ENCODE measurements at places on chromosomes 7 and 10.

DNA sequence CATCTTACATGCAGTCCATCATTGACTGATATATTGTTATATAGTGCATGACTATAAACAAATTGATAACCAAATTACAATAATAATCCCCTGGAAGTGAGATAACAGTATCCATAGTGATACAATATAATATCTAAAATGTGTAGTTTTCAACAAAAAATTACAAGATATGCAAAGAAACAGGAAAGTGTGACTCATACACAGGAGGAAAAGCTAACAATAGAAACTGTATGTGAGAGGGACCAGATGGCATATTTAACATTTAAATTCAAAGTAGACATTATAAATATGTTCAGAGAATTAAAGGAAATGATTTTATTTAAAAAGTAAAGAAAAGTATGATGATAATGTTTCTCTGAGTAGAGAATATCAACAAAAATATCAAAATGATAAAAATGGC is 8.0 kb downstream of the OR9A2 start:
- no peak for DNase-seq

DNA sequence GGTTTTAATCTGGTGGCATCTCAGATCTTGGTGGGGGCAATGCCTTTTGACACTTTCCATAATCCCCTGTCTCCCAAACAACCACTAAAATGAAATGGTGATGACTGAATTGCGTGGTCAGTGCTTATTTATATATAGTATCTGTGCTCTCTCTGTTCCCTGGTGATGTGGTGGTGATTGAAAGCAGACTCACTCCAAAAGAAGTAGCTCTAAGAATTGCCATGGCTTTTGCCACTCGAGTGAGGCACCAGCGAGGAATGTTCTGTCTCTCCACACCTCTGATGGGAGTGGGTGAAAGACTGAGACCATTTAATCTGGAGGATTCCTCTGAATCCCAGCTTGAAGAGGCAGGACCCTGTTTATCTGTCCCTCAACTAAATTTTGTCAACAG is 2.8 kb downstream of the DUSP5 start:
- no peak for DNase-seq

DNA sequence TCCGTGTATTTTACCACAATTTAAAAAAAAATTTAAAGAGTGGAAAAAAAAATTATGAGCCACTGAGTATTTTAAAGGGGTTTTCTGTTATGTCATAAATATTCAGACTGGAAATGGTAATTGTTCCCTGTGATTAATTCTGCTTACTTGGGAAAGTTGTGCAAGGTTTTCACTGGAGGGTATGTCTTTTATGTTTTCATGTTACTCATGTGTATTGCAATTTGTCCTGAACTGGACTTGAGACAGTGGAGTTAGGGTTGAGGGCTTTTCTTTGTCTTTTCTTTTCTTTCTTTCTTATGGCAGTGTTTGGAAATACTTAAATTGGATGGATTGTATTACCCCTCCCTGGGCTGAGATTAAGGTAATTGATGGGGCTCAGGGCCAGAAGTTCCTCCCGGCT is 257.7 kb downstream of the BAMBI start:
- DNase-seq = no peak

DNA sequence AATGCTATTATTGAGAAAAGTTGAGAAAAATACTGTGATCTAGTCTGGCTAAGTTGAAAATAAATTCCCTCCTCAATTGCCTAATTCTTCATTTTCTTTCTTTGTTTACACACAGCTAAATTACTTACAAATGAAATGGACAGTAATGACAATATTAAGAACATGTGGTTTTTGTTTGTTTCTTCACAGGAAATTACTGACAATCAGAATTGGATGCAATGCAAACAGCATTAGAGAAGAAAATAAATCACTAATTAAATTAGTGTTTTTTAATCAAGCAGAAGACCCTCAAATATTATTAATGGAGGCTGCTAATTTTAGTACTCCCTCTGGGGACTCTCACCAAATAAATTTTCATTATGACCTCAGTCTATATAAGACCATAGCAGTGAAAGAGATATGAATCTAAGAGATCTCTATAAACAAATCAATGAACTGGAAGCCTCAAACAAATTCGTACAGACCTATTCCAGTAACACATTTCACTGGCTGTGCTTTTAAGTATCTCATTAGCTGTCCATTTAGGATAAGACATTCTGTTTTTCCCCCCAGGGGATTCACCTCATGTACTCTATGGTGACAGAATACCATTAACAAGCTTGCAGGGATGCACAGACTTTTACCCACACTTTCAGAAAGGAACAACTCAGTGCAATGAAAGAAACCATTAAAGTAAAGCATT is 202.0 kb upstream of the DGKB start:
- no peak for DNase-seq

DNA sequence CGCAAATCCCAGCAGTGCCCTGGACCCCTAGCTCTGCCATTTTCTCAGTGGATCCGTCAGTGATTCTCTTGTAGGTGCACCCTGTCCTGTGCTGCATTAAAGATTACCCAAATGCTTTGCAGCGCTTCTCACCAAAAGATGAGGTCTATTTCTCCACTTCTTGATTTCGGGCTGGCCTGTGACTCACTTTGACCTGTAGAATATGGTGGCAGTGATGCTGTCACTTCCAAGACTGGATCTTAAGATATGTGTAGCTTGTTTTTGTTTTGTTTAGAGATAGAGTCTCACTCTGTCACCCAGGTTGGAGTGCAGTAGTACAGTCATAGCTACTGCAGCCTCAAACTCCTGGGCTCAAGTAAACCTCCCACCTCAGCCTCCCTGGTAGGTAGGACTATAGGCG is 37.0 kb upstream of the ZMIZ1 start:
- DNase-seq = no peak

- DNase-seq = peak; percentile 21
Measured at GRCh38 chr7:25069900-25070443, 55.1 kb downstream of the CYCS start.

- DNase-seq = no peak
Measured at GRCh38 chr10:14391342-14391741, 60.6 kb upstream of the FRMD4A start.

DNA sequence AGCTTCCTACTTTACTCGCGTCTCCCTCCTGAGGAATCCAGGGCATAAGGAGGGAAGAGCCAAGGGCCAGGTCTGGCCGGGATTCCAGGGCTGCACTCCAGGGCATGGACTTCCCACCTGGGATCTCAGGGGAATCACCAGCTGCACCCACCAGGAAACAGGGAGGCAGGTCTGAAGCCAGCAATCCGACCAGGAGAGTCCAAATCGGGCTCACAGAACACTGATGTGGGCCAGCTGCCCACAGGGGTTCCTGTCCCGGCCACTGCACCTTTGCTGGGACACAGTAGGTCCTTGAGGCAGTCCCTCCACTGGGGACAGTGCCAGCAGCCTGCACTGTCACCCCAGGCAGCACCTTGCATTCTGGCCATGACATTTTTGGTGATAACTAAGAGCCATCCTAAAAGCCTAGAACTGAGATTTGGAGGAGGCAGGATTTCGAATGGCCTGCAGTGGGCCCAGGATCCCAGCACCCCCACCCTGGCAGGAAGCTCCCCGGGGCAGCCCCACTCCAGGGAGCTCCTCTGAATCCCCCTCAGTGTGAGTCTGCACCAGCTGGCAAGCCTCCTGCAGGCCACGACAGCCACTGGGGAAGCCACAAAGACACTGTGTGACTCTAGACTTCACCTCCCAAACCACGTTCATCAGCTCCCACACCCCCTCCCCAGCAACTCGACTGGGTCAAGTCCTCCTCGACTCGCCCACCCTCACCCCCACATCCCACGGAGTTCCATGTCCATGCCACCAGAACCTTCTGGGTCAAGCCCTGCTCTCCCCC is 71.5 kb upstream of the PPP2R2D start:
- no peak for DNase-seq

DNA sequence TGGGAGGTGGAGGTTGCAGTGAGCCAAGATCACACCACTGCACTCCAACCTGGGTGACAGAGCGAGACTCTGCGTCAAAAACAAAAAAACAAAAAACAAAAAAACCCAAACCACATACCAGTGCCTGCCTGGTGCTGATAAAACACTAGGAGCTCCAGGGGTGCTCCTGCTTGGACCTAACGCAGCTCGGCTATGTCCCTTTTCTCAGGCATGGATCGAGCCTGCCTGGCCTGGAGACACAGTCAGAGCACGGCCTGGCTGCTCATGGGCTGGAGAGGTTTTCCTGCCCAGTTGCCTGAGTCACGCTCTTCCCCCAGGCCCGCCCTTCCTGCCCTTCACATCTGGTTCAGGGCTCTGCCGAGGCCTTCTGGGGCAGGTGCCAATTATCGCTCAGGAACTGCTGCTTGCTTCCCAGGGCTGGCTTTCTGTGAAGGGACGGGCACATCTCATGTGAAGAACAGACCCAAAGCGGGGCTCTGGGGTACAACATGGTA is 12.6 kb upstream of the NPFFR1 start:
- DNase-seq = no peak

GRCh38 chr7:141304291-141304690 is 230.4 kb downstream of the TMEM178B start:
- no peak for DNase-seq

DNA sequence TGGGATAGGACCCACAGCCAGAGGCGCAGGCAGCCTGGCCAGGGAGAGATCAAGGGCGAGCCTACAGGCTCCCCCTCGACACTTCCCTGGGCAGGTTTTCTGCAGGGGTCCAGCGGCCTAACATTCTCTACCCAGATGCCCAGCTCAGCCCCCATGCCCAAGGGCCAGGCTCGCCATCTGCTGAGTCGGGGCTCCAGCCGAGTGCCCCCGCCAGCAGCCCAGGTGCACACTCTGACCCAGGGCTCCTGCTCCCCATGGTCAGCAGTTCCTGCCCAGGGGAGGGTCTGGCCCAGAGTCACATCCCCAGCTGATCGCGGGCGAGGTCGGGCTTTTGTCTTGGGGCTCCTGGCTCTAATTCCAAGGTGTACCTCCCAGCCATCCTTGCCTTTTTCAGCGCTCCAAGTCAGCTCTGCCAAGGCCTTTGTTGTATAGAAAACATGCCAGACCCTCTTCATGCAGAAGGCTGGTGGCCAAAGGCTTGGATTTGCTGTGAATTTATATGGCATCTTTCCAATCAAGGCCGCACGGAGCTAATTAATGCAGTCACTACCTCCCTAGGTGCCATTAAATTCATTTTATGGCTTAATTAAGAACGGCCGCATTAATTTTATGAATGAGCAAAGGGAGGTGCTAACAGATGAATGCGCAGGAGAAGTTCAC is 120.6 kb downstream of the LRRC18 start:
- DNase-seq = no peak

DNA sequence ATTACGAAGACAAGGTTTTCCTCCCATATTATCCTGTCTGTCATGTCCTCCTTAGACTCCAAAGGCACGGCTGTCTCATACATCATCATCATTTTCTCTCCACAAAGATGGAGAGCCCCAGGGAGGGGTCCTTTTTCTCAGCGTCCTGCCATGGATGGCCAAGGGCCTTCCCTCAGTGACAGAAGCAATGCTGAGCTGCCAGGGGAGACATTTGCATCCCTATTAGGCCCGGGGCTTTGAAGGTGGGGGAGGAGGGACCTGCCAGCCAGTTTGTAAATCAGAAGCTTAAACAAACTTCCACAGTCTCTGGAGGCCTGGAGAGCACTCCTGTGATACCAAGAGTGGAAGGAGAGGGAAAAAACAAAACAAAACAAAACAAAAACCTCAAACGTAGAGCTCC is 112.4 kb upstream of the ADO start:
- no peak for DNase-seq

DNA sequence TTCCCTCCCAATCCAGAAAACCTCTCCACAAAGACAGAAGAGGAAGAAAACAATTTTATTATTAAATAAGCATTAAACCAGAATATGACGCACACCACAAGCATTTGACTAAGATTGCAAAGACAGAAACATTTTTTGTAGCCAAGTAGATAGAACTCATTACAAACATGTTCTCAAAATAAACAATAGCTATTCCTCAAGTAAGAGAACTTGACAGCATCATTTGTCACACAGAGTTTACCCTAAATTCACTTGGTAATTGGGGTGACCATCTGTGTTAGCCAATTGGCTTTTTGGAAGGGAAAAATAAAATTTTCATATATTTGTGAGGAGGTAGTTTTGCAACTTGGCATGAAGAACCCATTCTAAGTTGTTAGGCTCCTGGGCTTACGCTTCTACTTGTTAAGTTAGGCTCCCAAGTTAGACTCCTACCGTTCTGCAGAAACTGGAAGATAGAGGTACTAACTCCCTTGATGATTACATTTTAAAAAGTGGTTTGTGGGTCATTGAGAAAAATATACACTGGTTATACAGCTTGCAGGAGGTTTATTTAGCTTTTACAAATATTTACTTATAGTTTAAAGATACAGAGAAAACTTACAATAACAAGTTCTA is 618.6 kb upstream of the CNTNAP2 start:
- no peak for DNase-seq

GRCh38 chr10:59870152-59870551 is 36.2 kb downstream of the CCDC6 start:
- no peak for DNase-seq

DNA sequence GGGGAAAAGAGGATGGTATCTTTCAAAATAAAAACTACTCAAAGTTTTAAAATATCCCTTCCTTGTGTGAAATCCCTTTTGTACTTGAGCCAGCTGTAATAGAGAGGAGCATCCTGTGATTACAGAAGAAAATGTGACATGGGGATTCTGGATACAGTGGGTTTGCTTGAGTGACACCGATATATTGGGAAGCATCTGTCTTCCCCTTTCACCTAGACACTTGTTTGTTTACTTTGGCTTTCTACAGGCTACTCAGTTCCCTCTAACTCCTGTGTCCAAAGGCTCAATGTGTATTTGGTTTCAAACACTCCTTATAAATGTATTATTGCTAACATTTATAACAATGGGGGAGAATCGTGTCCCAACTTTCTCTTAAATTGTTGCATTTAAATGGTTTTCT is 24.4 kb downstream of the CPED1 start:
- no peak for DNase-seq

GRCh38 chr7:68537051-68537773 is 1061.1 kb upstream of the AUTS2 start:
- no peak for DNase-seq

DNA sequence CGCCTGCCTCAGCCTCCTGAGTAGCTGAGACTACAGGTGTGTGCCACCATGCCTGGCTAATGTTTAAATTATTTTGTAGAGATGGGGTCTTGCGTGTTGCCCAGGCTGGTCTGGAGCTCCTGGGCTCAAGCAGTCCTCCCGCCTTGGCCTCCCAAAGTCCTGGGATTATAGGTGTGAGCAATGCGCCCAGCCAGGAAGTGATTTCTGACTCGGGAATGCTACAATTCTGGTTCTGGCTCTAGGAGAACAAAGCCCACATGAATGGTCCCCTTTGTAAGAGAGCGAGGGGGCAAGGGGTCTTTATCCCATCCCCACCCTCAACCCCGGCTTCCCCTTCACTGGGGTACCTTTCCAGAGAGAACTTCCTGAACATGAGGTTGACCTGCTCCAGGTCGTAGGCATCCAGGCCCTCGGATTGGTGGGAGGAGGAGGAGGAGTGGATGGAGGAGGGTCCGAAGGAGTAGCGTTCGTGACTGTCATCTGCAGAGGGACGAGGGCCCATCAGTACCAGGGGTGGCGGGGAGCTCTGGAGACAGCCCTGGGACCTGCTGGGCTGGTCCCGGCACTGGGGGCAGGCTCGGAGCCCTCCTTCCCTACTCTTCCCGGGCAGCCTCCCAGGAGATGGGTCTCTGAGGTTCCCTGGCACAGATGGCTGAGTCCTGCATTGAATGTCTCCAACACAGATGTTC is 79.9 kb upstream of the GNA12 start:
- no peak for DNase-seq
